CD4-positive, alpha-beta T cell treated with Interleukin-17A for 1 hour (primary cell): ENCODE measurements at places on chromosomes 7 and 10.

- DNase-seq = no peak
These were observed 110.0 kb upstream of the SHH start for GRCh38 chr7:155922067-155922816.

DNA sequence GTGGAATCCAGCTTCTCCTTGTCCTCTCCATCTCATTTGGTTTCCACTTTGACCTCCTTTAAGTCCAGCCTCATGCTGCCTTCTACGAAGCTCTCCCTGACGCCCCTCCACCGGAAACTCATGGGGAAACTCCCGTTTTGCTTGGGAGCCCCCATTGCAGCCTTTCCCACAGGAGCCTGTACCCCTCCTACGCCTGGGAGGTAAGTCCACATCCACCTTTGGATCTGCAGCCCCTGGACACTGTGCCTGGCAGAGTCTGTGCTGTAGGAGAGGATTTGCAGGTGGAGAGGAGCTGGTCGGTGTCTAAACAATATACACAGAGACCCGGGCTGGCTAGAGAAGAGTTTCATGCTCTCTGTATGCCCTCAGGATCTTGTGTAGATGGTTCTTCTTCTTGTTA lies 296.1 kb downstream of the GLRX3 start:
- DNase-seq = no peak

DNA sequence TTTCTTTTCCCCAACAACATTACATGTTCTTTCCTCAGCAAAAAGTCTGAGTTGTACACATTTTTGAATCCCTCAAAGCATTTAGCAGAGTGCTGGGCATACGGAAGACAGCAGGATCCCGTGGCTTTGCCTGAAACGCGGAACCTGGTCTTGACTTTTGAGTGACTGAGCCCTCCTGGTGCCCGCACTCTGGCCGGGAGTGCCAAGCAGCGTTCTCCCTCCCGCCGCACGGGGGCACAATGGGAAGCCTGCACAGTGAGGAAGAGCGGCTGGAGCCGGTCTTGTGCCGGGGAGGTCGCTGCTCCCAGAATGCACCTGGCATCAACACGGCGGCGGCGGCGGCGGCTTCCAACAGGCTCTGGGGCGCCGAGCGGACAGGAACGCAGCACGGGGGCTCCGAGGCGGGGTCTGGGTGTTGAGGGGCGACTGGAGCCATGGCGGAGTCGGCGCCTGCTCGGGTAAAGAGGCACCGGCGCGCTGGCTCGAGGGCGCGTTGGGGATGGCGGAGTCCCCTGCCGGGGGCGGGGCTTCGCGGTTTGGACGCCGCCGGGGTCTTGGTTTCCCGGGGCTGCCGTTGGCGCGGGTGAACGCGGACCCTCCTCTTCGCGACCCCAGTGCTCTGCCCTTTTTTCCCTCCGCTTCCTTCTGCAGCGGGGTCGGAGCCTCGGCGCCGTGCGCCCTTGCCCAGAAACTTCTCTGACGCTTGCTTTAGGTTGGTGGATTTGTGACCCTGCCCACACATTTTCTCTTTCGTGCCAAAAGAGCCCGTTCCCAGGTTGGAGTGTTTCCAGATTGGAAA lies at the start of gene ZNF212:
Gene ZNF212, plus strand, starts transcription at position 307 of the 799 bp plus-strand sequence. Its CDS starts 128 bp downstream, at position 435.
- peak; percentile 89 for DNase-seq

- DNase-seq = peak; percentile 83
These were observed 14.0 kb downstream of the DNAJB12 start for GRCh38 chr10:72340510-72341261.

DNA sequence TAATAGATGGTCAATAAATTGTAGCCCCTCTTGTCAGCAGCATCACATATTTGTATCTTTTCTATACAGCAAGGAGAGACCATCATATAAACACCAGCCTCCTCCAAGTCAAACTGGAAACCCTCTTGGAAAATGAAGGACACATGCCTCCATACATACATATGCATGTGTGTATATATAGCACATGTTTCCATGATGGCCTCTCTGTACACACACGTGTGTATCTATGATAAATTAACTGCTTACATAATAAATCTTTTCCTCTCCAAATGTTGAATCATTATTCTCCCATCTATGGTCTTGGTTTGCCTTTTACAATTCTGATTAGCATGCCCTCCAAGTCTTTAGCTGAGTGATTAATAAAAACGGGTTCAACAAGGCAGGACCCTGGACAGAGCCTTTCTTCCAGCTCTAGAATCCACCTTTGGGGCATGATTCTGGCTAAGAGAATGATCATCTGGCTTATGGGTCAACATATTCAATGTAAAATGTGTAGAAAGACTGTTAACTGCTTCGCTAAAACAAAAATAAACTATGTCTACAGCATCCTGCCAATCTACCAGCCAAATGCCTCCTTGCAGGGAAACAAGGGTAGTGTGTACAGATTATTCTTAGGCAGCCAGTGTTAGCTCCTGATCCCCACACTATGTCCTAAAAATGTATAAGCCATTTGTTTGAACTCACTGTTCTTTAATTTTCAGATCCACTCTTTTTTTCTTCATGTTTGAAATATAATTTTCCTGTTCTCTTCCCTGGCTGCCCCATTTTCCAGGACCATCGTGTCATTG lies 70.0 kb downstream of the CRTAC1 start:
- DNase-seq = no peak

DNA sequence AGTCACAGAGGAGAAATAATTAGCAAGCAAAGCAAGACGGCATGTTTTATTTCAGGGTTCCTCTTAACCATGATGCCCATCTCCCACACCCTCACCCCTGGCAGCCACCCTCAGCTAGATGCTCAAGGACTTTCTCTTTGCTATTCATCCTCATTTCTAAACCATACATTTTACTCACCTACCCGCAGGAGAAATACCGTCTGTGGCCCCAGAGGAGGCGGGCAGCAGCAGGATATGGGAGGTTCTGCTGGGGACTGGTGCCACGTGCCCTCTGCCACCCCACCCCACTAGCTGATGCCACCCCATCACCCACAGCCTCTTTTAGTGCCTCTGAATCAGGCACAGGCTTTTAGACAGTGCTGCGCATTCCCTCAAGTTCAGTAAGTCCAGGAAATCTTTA lies 168.7 kb upstream of the ITGB1 start:
- peak; percentile 48 for DNase-seq

- no peak for DNase-seq
These were observed 113.0 kb downstream of the MGMT start for GRCh38 chr10:129580010-129580409.

DNA sequence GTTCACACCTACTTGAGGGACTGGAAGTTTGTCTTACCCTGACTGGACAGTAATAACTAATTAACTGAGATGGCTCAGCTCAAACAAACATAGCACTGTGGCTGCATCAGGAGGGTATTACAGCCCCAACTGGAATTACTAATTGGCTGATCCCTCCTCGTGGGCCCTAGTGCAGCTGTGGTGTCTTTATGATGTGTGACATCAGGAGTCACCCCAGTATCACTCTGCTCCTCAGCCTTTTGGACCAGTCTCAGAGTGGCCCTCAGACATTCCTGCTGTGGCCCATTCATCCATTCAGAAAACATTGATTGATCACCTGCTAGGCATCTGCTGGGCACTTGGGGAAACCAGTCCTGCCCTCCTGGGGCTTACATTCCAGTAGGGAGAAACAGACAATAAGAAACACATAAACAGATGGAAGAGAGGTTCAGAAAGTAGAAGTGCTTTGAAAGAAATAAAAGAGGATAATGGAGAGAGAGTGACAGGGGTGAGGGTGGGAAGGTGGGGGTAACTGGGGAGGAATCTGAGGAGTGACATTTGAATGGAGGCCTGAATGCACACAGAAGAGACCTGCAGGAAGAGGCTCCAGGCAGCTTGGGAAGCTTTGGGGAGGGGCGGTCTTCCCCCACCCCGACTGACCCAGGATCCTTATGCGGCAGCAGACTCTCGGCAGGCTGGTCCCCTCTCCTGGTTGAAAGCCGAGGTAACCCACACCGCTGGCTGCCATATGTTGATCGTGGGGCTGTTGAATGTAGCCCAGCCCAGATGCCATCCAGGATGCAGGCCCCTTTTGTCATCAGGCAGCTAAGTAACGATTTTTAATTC lies 113.1 kb downstream of the C10orf105 start:
- no peak for DNase-seq

- no peak for DNase-seq
These were observed 49.0 kb downstream of the PRR15 start for GRCh38 chr7:29612596-29612995.

DNA sequence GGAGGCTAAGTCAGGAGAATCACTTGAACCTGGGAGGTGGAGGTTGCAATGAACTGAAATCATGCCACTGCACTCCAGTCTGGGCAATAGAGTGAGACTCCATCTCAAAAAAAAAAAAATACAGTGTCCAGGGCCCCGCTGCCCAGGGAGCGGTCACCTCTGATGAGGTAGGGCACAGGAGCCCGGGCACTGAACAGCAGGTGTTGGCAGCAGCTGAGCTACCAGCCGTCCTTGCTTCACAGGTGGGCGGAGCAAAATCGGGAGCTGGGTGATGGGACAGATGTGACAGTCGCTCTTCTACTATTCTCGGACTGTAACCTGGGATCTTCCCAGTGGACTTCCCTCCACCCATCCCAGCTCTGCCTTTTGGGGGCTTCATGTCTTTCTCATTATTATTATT lies 49.4 kb downstream of the GTF2IRD1 start:
- DNase-seq = no peak

- DNase-seq = no peak
These were observed 45.8 kb downstream of the HDAC9 start for GRCh38 chr7:18541181-18541870.

GRCh38 chr7:156947120-156947843 lies 2.2 kb upstream of the NOM1 start:
- DNase-seq = no peak

- peak; percentile 52 for DNase-seq
These were observed 16.8 kb downstream of the HNRNPA2B1 start for GRCh38 chr7:26183545-26184280.

GRCh38 chr7:84820481-84820880 lies 366.4 kb downstream of the SEMA3D start:
- no peak for DNase-seq

DNA sequence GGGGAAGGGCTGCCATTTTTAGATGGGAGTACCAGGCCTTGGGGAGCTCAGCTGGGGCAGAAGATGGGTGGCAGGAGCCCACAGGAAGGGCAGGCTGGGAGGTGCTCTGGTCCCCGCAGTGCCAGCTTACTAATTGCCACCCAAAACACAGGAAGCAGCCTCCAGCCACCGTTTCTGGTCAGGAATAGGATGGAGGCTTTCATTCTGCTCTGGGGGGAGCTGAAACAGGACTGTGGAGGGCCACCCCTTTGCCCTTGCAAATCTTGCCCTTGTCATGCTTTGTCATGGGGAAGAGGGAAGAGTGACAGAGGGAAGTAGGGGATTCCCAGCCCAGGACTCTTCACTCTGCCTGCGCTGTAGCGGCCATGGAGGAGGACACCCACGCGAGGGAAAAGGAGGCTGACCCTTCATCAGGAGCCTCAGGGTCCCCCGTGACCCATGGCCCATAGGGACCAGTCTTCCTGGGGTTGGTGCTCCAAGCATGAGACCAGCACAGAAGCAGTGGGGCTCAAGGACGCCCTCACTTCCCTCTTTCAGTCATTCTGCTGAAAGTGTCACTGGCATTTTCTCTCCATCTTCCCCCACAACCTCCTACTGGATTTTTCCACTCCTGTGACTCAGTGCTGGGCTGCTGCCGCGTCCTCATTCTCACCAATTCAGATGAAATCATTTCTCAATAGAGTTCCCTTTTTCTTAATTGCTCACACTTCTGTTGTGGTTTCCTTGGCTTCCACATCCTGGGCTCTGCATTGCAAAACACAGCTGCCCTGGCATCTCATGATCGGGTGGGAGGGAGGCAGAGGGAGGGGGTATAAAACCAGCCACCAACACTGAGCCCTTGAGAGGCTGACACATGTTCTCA lies 61.9 kb downstream of the MKI67 start:
- DNase-seq = peak; percentile 73

- no peak for DNase-seq
These were observed 79.6 kb upstream of the KAT6B start for GRCh38 chr10:74746813-74747212.

- DNase-seq = no peak
These were observed 34.1 kb downstream of the OSBPL3 start for GRCh38 chr7:24945899-24946298.

- peak; percentile 60 for DNase-seq
These were observed 18.8 kb downstream of the CDC123 start for GRCh38 chr10:12214763-12215218.

GRCh38 chr10:79123547-79123963 lies 54.8 kb downstream of the ZMIZ1 start:
- no peak for DNase-seq

DNA sequence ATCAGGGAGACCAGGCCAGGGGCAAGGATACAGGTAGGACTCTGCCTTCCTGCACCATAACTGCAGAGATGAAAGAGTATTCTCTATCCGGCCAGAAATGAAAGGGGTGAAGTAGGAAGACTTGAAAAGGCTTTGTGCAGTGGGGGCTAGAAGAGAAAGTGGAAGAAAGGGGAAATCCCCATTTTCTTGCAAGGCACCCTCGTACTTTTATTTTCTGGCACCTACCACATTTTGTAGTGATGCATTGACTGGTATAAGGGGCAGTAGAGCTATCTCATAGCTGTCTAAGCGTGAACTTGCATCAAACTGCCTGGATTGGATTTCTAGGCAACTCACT lies 752 bp upstream of the CAMK2G start:
- DNase-seq = peak; percentile 88

DNA sequence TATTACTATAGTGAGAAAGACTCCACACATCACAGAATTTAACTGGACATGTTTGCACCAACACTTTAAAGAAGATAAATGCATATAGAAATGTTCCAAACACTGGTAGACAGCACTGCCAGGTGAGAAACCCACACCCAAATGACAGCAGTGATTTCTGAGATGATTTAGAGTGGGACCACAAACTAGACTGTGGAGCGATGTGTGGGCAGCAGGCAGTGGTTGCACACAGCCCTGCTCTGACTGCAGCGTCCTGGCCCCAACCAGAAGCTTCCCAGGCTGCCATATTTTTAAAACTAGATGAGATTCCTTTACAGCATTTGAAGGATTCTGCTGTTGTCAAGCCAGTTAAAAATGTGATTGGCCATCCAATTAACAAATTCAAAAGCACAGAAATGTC lies 47.7 kb upstream of the COMMD3 start:
- DNase-seq = no peak

GRCh38 chr10:85043207-85043606 lies 714.8 kb downstream of the CCSER2 start:
- no peak for DNase-seq

DNA sequence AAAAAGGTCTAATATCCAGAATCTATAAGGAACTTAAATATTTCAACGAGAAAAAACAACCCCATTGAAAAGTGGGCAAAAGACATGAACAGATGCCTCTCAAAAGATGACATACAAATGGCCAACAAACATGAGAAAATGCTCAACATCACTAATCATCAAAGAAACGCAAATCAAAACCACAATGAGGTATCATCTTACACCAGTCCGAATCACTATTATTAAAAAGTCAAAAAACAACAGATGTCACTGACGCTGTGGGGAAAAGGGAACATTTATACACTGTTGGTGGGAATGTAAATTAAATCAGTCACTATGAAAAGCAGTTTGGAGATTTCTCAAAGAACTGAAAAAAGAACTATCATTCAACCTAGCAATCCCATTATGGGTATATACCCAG lies 6.0 kb downstream of the VWDE start:
- DNase-seq = no peak
